ENCODE measurements at places on chromosomes 5 and 9.

DNA sequence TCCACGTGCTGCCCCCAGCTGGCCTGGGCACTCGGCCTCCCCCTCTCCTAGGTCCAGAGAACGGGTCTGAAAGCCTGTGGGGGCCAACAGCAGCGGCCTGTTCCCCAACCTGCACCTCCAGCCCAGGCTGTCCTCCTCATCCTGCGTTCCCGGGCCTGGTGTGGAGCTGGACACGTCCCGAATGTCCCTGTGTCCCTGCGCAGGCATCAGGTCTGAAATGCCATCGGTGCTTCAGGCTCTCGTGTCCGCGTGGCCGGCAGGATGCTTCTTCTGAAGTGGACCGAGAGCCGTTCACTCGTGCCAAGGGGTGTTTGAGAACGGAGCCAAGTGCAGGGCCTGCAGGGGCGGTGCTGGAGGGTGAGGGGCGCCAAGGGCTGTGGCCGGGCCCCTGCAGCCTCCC lies 24.7 kb upstream of the UBAC1 start:
- DNase-seq, result no peak

- DNase-seq, result no peak
Measured at GRCh38 chr5:118531276-118531675, 457.1 kb downstream of the DTWD2 start.

DNA sequence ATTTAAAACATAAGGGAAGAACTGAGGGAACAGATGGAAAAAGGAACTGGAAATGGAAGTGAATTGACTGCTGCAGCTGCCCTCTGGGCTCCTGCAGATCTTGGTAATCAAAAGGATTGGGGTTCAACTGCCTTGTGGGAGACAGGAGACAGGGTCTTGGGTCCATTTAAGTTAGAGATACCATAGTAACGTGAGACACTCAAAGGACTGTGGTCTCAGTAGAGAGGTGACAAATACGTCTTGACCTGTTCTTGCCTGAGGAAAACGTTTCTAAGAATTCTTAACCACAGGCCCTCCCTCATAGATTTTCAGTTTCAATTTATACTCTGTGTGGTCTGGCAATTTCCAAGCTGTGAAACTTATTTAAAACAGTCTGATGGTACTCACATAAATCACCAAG lies 100.8 kb upstream of the DHFR start:
- DNase-seq, result peak; percentile 27

GRCh38 chr5:58264276-58264675 lies 195.6 kb downstream of the PLK2 start:
- no peak for DNase-seq

GRCh38 chr5:77935506-77936364 lies 159.6 kb upstream of the TBCA start:
- peak; percentile 6 for DNase-seq

GRCh38 chr5:171931163-171931562 lies 75.3 kb downstream of the FBXW11 start:
- no peak for DNase-seq

DNA sequence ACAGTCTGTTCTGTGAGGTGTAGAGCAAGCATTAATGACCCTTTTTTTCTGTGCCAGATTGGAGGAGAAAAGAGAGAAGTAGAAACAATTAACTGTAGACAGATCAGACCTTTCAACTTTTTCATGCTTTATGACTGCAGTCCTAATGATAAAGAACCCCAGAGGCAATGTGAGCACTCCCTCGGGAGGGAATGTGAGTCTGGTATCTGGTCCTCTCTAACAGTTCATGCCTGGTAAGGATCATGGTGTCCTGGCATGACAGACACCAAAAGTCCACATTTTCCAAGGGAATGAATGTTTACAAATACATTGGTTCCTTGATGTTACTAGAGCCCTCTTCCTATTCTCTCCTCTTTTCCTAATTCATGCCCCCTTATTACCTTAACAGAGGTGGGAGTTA lies 70.3 kb downstream of the MTAP start:
- no peak for DNase-seq

GRCh38 chr9:131097126-131097947 lies 1.0 kb downstream of the AIF1L start:
- no peak for DNase-seq

DNA sequence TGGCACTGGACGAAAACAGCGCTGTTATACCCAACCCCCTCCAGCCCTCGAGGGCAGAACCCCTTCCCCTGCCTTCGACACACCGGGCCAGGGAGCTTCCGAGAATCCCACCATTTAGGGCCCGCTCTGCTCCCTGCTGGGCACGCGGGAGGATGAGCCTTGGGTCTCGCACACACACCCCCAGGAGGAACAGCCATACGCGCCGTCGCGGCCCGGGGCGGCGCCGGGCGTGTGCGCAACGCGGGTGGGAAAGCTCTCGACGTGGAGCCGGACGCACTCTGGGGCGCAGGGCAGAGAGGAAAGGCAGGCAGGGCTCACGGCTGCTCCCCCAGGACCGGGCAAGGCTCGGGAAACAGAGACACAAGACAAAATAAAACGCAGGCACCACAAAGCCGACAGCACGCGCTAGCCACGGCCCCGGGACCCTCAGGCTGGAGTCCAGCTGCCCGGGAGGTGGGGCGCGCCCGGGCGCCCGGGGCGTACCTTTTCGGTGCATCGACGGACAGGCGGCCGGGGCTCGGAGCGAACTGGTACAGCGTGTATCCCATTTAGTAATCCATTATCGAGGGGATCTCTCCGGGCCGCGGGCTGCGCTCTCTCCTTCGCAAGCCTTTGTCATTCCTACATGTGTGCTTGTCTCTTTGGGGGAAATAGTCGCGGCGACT lies 789 bp downstream of the SEMA6A start:
- DNase-seq, result no peak

DNA sequence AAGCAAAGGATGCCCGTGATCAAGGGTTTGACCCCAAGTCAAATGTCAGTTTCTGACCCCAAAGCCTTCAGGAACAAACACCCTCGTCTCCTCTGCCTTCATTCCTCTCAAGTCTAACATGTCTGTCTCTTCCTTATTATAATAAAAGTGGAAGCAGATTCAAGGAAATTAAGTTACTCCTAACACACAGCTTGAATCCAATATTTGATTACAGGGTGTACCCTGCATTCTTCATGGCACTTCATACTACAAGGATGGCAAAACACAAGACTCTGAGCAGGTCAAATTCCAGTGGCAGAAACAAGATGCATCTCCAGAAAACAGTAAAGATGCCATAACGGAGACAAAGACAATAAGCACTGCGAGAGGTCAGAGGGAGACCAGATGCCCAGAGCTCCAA lies 119.2 kb upstream of the FAM120A start:
- no peak for DNase-seq

DNA sequence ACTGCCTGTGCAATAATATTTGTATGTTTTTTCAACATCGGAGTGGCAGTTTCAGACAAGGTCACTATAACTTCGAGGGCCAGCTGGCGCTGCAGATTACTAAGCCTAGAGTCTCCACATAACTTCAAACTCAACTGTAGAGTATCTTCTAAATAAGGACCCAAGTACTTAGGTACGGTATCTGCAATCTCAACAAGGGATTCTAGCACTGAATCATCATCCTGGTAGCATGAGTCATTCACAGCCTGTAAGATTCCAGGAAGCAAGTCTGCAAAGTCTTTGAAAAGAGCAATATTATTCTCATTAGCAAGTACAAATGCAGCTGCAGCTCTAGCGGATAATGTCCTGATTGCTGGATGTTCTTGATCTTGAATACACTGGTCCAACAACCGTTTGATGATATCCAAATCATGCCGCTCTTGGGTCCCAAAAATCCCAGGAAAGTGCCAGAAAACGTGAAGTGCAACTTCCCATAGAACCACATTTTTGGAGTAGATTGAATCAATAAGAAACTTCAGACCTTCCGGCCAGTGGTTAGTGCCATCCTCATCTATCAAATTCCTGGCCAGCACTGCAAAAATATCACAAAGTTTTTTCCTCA lies 654 bp downstream of the RANBP6 start:
- DNase-seq, result peak; percentile 85

- DNase-seq, result no peak
Measured at GRCh38 chr9:34486572-34486971, 28.0 kb downstream of the DNAI1 start.

DNA sequence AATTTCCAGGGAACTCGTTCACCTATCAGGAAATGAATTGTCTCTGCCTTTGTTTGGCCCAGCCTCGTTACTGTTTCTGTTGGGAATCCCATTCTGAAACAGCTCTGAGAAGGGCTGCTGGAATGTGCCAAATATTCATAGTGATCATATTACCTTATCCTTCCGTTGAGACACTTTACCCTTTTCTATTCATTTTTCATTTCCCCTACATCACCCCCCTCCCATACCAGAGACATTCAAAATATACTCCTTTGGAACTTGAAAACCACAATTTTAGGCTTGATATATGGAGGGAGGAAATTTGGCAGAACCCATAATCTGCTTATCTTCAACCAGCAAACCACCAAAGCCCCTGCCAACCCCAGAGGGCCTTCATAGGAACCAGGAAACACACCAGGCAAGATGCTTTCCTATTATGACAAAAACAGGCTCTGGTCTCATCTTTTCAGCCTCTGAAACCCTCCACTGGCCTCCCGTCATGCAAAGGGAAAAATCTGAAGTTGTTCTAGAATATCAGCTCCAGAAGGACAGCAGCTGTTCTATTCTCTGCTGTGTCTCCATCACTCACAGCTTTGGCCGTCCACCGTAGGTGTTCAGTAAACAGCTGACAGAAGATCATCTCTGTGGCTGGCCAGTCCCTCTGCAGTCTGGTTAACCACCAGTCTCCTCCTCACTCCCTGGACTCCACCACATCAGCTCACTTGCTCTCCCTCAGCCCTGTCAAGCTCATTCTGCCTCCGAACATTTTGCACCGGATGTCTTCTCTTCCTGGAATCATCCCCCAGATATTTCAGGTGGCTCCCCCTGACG lies 217.2 kb upstream of the WWC1 start:
- peak; percentile 96 for DNase-seq

DNA sequence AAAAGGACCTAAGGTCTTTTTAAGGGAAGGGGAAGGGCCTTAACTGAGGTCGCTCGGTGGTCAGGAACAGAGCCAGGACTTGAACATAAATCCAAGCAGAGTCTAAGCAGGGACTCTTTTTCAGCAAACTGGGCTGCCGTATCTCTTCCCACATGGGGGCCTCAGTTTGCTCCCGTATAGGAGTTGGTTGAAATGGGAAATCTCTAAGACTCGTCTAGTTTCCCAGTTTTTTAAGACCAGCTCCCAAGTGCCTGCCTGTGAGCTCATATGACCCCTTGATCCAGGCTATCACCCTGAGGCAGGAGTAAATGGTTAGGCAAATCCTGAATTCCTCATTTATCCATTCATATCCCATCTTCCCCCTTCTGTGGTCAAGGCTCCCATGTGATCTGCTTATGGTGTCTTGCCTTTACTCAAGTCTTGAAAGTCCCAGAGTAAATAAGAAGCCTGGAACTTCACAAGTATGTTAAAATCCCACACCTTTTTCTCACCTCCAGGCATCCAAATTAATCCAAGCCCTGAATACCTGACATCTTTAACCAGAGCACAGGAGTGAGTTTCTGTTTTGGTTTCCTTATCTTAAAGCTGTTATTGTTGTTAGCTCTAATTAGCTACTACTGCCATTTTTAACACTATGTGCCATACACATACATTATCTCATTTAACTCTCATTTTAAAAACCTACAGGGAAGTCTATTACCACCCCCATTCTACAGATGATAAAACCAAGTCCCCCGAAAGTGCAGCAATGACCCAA lies 3.0 kb downstream of the ARSI start:
- DNase-seq, result peak; percentile 37

- no peak for DNase-seq
Measured at GRCh38 chr5:98103807-98104206, 669.7 kb upstream of the RGMB start.

- DNase-seq, result no peak
Measured at GRCh38 chr9:131728961-131729360, 10.9 kb downstream of the RAPGEF1 start.

DNA sequence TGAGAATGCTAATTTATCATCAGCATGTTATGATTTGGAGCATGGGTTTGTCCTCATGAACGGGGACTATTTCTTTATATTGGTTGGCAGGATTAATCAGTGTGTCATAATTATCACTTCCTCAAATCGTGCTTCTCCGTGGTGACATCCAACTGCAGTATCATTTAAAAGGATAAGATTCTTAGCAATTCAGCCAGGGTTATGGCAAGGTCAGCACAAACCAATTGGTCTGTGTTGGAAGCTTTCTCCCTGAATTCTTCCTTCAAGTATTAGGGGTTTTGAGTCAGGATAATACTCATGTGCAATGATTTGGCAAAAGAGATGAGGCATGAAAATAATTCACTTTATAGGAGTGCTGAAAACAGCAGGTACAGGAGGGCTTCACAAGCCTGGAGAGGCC lies 5.5 kb upstream of the CAMLG start:
- DNase-seq, result no peak

DNA sequence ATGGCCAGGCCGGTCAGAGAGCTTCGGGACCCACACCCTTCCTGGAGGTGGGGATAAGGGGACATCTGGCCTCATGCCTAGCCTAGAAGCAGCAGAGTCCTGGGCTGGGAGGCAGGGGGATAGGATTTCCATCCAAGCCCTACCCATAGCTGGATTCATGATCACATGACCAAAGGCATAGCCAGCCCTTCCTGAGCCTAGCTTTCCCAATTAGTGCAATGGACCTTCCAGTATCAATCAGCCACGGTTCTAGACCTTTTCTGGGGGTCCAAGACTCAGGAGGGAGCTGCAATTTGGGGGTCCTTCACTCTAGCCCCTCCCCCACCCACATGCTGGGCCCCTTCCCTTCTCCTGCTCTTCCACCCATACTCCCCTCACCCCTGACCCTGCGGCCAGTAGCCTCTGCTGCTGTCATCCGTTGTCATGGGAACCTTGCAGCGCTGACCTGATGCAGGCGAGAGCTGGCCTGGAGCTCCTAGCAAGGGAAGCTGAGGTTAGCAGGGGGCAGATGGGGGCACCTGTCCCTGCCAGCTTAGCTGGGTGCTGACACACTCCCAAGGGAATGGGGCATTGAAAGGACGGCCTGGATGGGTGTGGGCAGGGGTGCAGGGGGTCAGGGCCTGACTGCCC lies 44.6 kb downstream of the CXXC5 start:
- DNase-seq, result no peak

DNA sequence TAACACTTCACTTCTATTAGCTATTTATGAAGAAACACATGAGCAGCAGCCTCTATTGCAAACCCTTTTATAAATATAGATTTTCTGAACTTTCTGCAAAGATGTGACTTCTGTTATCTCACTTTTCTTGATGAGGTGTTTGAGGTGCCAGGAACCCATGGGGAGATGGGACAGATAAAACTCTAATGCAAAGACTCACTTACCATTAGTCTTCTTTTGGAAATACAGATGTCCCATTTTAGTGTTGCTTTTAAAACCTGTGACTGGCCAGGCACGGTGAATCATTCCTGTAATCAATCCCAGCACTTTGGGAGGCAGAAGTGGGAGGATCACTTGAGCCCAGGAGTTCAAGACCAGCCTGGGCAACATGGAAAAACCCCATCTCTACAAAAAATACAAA lies 171.3 kb upstream of the GAS1 start:
- DNase-seq, result no peak
